Fibroblast of skin of scalp (primary cell): ENCODE measurements at places on chromosomes 13 and 19.

DNA sequence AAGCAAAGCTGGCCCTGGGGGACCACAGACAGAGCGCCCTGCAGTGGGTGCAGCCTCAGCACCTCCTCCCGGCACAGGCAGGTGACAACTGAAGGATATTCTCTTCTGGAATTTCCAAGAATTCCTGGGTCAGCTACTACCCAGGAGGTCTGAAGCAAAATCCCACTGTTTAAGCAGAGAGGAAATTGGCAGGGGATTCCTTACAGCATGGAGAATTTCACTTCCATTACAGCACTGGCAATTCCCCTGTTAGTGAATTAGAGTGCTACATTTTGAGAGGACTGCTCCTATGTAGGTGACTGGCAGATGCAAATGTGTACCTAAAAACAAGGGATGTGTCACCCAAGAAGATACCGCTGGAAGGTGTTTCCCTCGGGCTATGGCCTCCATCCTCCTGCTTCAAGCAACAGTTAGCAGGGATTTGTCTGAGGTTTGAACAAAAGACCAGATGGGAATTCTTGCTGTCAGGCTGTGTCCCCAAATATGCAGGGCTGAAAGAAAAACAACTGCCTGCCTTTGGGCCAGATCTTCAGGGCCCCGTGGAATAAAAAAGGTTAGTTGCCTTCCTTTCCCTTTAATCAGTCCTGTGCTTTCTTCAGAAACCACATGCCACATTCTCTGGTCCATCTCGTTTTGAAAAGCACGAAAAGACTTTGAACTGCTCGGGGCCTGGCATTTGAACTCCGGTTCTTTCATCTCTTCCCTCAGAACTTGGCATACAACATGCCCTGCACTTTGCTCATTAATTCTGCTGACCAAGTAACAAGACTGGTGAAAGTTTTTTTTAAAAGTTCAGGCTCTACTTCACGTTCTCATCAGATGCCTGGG, 296.4 kb downstream of the DNAJC15 start:
- DNase-seq = peak; percentile 11

GRCh38 chr13:75196147-75196837, 285.7 kb downstream of the TBC1D4 start:
- DNase-seq = peak; percentile 86

- no peak for DNase-seq
These were observed 5.0 kb downstream of the DAZAP1 start for GRCh38 chr19:1412323-1412923.

- no peak for DNase-seq
These were observed at the start of gene OLFM4 for GRCh38 chr13:53028637-53029203. Gene OLFM4 (plus strand): TSS chr13:53028813. CDS start chr13:53028837, 24 bp downstream.

DNA sequence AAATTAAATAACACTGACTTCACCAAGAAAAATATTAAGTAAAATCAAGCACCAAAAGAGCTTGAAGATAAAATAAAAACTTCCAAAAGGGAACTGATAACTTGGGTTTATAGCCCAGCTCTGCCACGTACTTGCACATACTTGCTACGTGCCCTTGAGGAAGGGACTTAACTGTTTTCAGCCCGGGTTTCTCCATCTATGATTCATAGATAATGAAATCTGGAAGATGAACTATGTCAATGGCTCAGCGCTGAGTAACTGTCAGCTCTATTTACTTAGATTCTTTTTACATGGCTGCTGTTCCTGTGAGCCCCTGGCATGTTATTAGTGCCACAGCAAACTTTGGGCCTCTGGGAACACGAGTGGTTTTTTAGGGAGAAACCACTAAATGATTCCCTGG, 9.6 kb upstream of the ZC3H13 start:
- peak; percentile 74 for DNase-seq

DNA sequence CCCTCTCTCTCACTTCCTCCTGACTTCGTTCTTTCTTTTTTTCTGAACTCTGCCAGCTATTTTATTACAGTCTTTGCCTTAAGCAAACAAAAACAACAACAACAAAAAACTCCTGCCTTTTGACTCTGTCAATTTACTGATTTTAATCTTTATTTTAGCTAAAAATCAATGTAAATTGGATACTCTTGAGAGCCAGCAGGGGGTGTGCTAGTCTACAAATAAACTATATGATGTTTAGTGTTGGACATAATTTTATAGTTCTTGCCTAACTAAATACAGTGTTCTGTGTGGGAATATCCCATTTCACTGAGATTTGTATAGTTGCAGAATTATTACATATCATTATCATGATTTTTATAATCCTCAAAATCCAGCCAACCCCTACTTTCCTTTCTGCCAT, 1199.9 kb upstream of the SPRY2 start:
- DNase-seq = no peak

- DNase-seq = no peak
These were observed 6.2 kb downstream of the ARRDC2 start for GRCh38 chr19:18014197-18014596.

GRCh38 chr13:27535546-27535945, 84.8 kb downstream of the LNX2 start:
- DNase-seq = no peak

DNA sequence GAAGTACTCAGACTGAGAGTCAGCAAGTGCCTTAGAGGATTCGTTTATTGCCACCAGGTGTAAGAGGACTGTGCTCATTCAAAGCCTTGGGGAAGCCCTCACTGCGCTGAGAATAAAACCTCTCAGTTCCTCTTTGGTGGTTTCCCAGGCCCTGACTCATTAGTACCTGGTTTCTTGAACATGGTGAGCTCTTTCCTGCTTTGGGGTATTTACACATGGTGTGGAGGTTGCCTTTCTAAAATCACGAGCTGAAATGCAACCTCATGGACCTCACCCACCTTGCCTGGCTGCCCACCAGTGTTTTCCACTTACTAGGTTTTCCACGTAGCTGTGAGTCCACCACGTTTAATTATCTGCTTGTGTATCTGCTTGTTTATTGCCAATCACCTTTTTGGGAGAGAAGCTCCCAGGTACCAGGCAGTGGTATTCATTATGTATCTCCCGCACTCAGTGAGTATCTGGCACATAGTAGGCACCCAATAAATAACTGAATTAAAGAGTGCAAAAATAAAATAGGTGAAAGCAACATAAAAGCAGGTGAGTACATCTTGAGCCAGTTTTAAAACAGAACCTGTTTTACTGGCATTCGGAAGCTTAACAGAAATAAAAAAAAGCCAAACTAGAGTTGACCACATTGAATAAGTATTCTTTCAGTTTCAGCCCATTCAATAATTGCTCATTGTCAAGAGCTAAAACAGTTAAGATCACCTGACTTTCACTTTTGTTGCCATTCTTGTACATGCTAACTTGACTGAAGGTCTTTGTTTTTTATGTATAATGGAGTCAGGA, 533.0 kb downstream of the MYO16 start:
- DNase-seq = no peak

DNA sequence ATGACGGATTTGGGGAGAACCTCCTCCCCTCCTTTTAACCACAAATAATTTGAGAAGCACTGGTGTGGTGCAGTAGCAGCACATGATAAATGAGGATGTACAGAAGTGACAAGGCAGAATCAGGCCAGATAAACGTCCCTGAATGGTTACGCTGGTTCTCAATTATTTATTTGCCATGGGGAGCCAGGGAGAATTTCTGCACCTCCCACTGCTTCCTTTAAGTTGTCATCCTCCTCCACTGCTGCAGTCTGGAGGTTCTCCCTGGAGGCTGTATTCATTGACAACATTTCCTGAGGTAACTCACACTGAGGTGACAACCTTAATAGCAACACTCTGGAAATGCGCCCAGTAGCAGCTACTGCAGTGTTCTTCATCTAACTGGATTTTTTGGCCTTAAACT, 308.9 kb upstream of the SLITRK1 start:
- DNase-seq = no peak

- DNase-seq = peak; percentile 51
These were observed 58.5 kb downstream of the TRPM4 start for GRCh38 chr19:49216071-49216470.

DNA sequence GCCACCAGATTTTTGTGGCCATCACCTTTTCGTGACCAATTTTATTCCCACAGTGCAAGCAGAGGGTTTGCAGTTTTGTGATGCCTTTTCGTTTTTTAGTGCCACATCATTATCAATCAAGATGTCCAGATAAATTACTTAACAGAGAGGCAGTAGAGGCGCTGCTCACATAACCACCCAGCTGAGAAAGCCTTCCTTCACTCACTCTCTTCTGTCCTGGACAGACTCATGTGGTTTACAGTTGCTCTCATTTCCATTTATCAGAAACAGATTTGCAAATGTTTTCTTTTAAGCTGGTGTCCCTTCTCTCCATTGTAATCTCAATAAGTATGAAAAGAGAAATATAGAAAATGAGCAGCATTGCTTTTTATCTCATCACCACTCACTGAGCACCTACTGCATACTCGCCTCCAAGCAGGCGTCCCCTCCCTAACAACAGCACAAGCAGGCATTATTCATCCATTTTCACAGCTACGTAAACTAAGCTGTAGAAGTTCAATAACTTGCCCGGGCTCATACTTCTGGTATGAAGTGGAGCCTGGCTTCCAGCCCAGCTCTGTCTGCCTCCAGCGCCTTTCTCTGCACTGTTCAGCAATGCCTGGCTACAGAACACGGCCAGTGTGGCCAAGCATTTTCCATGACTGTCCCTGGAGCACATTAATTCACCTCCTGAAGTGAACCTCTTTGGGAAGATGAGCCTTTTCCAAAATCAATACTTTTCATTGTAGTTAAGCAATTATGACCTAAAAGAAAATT, 34.6 kb upstream of the KATNAL1 start:
- peak; percentile 92 for DNase-seq

- no peak for DNase-seq
These were observed 1.1 kb upstream of the SH2D3A start for GRCh38 chr19:6768236-6768785.

DNA sequence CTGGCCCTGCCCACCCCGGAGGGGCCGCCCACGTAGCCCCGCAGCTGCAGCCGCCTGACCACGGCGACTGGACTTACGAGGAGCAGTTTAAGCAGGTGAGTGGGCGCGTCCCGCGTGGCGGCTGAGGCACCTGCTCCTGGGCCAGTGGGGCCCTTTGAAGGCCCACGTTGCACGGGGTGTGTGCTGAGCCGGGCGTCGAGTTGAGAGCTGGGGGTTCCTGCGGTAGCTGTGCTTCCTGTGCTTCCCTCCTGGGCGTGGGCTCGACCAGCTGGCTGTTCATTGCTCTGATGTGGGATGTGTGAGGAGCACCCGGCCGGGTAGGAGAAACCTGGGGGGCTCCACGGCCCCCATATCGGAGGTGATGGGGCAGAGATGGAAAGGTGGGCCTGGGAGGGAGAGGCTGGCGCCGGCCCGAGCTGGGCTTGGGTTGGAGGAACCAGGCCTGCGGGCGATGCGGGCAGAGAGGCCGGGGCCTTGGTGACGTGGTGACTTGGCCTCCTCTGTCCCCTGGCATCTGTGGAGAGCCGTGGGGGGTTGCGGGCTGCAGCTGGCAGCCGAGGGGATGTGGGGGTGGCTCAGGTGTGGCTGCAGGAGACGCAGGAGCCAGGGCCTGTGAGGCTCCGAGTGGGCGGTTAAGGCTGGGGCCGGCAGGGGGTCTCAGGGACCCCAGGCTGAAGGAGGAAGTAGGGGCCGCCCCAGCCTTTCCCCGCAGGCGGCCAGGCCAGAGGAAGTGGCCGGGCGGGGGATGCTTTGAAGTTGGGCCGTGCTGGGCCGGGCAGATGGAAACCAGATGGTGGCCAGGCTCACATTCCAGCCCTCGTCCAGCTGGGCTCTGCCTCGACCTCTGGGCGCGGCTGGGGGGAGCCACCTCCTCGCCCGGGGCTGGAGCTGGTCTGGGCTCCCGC, 7.1 kb downstream of the ARID3A start:
- DNase-seq = peak; percentile 69

- DNase-seq = peak; percentile 73
These were observed 8.0 kb downstream of the NAPSA start for GRCh38 chr19:50357178-50358100.

DNA sequence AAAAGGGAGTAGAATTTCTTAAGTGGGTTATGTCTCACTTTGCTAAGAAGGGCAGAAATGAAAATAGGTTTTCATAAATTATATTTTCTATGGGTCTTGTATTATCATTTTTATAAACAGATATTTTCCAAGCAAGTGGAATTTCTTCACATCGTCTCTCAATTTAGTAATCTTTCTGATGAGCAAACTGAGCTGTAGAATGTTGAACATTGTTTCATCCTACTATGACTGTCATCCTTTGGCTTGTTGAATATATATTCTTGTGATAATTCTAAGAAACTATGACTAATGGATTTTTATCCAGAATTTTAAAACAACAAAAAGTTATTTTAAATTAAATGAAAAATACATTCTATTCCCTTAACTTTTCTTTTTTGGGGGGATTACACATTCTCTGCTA, 313.8 kb downstream of the ENOX1 start:
- peak; percentile 11 for DNase-seq

- peak; percentile 92 for DNase-seq
These were observed 60.6 kb upstream of the SERP2 start for GRCh38 chr13:44312834-44313551.

DNA sequence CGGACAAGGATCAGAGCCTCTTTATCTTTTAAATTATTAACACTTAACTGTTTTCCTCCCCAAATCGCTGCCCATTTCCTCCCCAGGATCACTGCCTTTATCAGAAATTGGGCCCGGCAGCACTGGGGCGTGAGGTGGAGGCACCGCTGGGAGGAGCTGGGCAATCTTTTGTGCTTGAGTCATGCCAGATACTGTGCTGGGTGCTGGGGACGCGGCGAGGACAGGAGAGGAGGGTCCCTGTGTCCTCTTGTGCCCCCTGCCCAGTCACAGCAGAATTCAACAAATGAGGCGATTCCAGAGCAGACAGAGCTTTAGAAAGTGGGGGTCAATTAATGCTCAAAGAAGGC, 347.8 kb downstream of the ZNF536 start:
- peak; percentile 13 for DNase-seq

GRCh38 chr13:24450530-24450929, 62.0 kb downstream of the PARP4 start:
- DNase-seq = peak; percentile 81

DNA sequence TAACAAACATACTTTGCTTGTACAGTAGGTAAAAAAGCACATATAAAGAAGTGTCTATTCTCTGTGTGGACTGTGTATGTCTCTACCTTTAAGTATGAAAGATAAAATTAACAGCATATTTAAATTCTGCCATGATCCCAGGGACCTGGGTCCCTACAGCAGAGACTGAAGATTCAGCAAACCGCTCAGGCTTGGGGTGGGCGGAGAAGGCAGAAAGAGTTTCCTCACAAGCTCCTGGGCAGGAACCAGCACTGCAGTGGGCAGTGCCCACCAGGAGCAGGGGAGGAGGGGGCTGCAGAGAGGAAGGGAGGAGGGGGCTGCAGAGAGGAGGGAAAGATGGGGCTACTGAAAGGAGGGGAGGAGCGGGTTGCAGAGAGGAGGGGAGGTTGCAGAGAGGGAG, 44.6 kb upstream of the GRTP1 start:
- DNase-seq = no peak

- DNase-seq = no peak
These were observed 223.6 kb downstream of the TM9SF2 start for GRCh38 chr13:99724633-99725517.

- peak; percentile 39 for DNase-seq
These were observed at the start of gene ZNF560 for GRCh38 chr19:9498183-9498902. Gene ZNF560 (minus strand): TSS chr19:9498616. CDS start chr19:9475313, 23,303 bp downstream.

GRCh38 chr19:55360902-55361301, 2.2 kb downstream of the GARIN5B start:
- no peak for DNase-seq

GRCh38 chr13:101838323-101838722, 385.8 kb downstream of the ITGBL1 start:
- peak; percentile 53 for DNase-seq

GRCh38 chr19:40756502-40757110, 5.6 kb downstream of the SNRPA start:
- DNase-seq = no peak

GRCh38 chr19:44958090-44958489, 2.9 kb downstream of the CLPTM1 start:
- DNase-seq = no peak

- no peak for DNase-seq
These were observed 6.3 kb upstream of the GRIN3B start for GRCh38 chr19:993831-994393.
